NCI-H1105 treated with DMSO at 0.1 percent for 48 hours (cell line): ENCODE measurements at places on chromosomes 1 and 21.

DNA sequence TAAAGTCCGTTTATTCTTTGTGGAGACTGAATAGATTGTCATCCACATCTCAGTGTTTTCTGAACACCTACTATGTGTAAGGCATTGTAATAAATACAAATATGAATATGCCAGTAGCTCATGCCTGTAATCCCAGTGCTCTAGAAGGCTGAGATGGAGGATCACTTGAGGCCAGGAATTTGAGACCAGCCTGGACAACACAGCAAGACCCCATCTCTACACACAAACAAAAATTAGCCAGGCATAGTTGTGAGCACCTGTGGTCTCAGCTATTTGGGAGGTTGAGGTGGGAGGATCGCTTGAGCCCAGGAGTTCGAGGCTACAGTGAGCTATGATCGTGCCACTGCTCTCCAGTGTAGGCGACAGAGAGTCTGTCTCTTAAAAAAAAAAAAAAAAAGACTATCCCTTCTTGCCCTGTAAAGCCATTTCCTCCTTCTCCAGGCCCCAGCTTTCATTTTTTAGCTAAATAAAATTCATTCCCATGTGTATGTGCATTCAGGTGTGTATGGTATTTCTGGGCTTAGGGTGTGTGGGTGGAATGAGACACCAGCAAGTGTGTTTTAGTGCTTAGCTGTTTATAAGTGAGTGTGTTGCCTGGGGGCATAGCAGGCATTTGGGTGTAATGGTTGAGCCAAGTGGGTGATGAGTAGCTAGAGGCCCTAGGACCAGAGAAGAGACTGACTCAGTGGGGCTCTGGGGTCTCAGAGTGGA is 7.8 kb downstream of the CELSR2 start:
- DNase-seq = no peak

DNA sequence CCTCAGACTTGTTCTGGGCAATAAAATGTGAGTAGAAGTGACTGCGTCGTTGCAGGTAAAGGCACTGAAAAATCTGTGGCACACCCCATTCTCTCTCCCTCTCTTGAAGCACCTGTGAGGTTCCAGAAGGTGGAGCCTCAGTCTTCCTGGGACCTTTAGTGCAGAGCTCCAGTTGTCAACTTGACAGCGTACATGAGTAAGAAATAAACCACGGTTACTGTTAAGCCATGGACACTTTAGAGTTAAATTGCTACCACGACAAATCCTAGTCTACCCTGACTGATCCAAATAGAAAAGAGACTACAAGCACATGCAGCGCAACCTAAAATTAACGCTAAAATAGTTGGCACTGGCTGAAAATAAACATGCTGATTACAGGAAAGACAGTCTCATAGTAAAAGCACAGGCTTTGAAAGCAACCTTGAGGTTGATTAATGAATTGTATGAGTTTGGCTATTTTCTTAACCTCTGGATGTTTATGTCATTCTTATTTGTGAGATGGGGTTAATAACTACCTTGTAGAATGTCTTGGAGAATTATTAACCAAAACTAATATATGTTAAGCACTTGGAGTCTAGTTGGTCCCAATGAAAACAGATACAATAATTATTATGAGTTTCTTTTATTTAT is 93.0 kb upstream of the PLPPR4 start:
- DNase-seq = no peak

GRCh38 chr1:244576259-244576892 is 76.5 kb upstream of the DESI2 start:
- DNase-seq = no peak

DNA sequence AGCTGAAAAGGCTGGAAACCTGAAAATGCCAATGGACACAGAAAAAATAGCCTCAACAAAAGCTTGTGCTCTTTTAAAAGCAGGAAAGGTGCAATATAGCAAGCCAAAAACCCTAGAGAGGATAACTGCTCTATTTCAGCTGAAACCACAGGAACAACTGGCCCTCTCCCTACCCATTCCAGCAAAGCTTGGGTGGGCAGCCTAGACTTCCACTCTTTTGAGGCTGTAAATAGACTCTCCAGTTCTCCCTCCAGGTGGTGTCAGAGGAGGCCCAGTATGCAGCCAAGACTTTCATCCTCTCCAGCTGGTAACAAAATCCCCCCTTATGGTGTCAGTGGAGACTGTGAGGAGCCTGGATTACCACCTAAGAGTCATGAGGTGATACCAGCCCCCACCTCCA is 206.9 kb upstream of the PLD5 start:
- no peak for DNase-seq

DNA sequence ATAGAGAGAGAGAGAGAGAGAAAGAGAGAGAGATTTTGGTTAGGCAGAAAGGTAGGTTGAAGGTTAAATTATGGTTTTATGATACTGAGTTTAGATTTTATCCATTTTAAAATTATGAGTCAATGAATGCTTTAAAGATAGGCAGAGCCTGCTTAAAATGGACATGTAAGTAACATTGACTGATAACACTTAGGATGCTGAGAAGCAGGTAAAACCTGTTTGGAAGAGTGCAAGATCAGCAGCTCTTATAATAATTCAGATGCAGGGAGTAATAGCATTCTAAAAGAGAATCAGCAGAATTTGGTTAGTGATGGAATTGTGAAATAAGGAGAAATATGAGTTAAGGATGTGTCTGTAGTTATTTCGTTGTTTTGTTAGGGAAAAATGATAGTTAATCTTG is 446.6 kb downstream of the PLA2G4A start:
- DNase-seq = peak; percentile 47
